ENCODE measurements at places on chromosomes 2 and 18. TPM values are rescaled to one million over a fixed set of nuclear protein-coding genes. Genes with fewer than 3 reads are reported as not detected.
A peak's percentile ranks its signal among the peaks of the same experiment; 100 is the strongest.

DNA sequence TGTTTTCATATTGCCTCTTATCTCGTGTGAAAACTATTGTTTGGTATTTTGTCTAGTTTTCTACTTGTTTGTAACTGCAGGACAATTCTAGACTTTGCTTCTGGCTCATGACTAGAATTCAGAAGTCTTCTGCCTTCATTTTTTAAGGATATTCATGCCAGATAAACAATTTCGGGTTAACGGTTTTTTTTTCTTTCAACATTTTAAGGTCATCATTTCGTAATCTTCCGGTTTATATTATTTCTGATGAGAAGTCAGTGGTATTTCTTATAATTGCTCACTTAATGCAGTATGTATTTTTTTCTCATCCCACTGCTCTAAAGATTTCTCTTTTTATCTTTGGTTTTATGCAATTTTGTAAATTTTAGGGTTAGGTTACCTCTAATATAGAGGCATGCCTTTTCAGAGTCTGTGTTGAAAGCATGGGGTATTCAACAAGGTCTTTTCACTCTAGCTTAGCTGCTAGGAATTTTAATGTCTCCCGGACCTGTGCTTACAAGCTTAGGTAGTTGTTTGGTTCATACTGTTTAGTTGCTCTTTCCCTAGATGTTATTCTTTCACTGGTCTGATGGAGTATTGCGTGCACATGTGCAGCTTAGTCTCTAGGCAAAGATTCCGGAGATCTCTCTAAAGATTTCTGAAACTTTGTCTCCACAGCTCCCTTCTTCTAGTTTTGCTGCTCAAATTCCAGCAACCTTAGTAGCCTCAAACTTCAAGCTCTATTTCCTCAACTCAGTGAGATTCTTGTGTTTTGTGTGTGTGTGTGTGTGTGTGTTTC, 198.1 kb downstream of the MCFD2 start:
- H3K27ac ChIP-seq, result no peak overlapping the region
- no peak for ATAC-seq
- no peak overlapping the region for H3K4me3 ChIP-seq
- H3K36me3 ChIP-seq, result peaks cover 13% of the 10 kb centered on the region
- peaks cover 23% of the 10 kb centered on the region for H3K4me1 ChIP-seq

GRCh38 chr2:240815761-240816583, 4.0 kb downstream of the KIF1A start:
- peaks cover 5% of the 10 kb centered on the region for H3K27me3 ChIP-seq
- no peaks in the 10 kb centered on the region for H3K36me3 ChIP-seq
- no peak for ATAC-seq
- H3K4me3 ChIP-seq, result no peak overlapping the region
- H3K4me1 ChIP-seq, result no peaks in the 10 kb centered on the region
- H3K27ac ChIP-seq, result no peak overlapping the region

DNA sequence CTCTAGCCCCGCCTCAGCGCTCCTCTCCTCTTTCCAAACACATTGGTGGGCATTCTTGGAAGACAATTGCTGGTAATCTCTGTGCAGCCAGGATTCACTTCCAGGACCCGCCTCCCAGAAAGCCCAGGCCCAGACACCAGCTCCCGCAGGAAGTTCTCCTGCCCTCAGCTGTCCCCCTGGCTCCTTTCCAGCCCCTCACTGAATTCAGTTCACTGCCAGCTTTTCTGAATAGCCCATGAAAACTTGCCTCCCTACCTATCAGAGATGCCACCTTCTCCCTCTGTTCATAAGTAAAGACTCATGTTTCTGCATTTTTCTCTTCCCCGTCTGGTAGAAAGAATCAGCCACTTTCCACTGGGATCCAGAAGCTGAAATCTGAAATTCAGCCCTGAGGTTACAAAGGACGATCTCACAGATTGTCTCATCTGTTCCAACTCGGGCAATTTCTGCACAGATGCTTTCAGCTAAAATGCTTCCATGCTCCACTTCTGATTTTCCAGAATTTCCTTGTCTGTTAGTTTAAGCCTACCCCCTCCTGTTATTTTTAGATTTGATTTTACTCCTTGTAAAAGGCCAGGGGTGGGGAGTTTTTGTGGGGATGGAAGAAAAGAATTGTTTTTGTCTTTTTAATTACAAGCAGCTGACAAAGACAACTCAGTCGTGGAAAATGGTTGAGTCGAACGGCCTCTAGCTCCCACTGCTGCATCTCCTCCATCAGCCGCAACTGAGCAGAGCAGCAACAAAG, 98.1 kb downstream of the SP3 start:
- no peaks in the 10 kb centered on the region for H3K36me3 ChIP-seq
- no peak for ATAC-seq
- H3K27ac ChIP-seq, result no peak overlapping the region

DNA sequence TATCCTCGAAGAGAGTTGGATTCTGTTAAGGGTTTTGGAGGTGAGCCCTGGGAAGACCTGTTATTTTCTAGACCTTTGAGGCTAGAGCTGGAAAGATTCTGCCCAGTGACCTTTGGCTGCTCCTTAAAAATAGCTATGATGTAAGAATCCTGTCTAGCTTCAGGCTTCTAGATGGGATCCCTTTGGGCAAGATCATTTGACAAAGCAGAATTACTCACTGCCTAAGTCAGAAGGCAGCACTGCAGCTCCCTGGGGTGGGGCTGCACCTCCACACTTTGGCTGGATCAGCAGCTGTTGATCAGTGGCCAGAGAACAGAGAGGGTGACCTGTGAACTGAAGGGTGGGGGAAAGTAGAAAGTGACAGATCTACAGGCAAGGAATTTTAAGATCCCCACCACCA, 103.8 kb downstream of the ASAP2 start:
- ATAC-seq, result no peak
- no peak overlapping the region for H3K27ac ChIP-seq
- no peak overlapping the region for H3K4me3 ChIP-seq
- H3K27me3 ChIP-seq, result peaks cover 8% of the 10 kb centered on the region
- no peaks in the 10 kb centered on the region for H3K4me1 ChIP-seq

DNA sequence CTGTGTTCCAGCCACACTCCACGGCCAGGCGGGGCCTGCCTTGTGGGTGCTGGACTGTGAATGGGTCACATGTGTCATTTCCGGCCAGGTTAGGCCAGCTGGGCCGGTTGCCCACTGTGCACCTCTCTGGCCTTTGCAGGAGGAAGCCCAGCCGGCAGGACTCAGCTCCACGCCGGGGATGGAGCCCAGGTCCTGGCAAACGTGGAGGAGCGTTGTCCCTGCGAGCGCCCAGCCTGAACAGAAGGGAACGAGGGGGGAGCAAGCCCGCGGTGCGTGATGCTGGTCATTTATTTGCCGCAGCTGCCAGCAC, 152.9 kb downstream of the PXDN start:
- H3K36me3 ChIP-seq, result no peaks in the 10 kb centered on the region
- H3K4me3 ChIP-seq, result no peak overlapping the region
- ATAC-seq, result no peak
- peaks cover 7% of the 10 kb centered on the region for H3K27me3 ChIP-seq
- no peak overlapping the region for H3K27ac ChIP-seq
- no peaks in the 10 kb centered on the region for H3K4me1 ChIP-seq

The CCNT2 gene
- total RNA-seq, result 29.0 TPM

DNA sequence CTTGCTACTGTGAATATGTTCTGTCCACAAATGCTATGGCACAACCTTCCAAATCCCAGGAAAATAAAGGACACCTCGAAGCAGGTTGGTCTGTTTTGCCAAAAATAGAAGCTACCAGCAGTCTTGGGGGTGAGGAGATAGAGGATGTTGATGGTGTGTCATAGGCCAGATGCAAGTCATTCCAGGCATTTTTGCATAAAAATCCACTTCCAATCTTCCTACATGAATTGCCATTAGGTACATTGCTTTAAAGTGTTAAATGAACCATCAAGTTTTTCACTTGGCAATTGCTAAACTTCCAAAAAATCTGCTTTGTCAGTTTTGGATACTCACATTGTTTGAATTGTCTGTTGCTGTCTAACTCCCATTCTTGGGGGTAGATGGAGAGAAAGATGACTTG, 295.4 kb downstream of the MYCN start:
- no peaks in the 10 kb centered on the region for H3K4me1 ChIP-seq
- no peaks in the 10 kb centered on the region for H3K36me3 ChIP-seq
- no peak overlapping the region for H3K27ac ChIP-seq
- peaks cover 3% of the 10 kb centered on the region for H3K27me3 ChIP-seq
- H3K4me3 ChIP-seq, result no peak overlapping the region

The ANKRD53 gene
- total RNA-seq, result 0.56 TPM

DNA sequence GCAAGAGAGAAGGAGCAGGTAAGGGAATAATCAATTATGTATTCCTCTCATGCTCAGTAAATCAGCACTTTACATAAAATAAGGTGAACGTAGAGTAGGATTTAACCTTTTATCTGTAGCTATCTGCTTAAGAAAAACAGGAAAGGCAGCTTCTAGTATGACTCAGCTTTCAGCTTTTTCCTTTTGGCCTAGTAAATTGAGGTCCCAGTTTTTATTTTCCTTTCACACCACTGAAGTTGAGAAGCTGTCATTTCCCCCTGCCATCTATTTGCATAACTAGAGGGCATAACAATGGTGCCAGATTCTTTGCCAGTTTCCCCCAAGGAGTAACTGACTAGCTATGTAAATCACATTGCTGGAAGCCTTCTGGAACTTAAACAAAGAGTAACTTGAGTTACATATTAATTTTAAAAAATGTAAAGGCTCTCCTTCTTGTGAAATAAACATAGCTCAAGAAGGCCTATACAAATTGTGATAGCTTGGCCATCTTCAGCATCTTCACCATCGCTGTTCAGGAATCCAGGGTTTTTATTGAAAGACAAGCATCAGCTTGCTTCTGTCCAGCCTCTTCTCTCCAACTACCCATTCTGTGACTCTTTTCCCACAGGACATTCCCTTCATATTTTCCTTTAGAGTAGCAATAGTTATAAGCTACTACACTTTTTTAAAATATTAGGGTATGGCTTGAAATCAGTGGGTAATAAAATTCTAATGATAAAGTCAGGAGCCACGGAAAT, 97.0 kb downstream of the KYNU start:
- H3K4me1 ChIP-seq, result no peaks in the 10 kb centered on the region
- H3K4me3 ChIP-seq, result no peak overlapping the region
- H3K27me3 ChIP-seq, result no peaks in the 10 kb centered on the region
- no peak overlapping the region for H3K27ac ChIP-seq

The DNAJC5G gene
- total RNA-seq, result not detected

DNA sequence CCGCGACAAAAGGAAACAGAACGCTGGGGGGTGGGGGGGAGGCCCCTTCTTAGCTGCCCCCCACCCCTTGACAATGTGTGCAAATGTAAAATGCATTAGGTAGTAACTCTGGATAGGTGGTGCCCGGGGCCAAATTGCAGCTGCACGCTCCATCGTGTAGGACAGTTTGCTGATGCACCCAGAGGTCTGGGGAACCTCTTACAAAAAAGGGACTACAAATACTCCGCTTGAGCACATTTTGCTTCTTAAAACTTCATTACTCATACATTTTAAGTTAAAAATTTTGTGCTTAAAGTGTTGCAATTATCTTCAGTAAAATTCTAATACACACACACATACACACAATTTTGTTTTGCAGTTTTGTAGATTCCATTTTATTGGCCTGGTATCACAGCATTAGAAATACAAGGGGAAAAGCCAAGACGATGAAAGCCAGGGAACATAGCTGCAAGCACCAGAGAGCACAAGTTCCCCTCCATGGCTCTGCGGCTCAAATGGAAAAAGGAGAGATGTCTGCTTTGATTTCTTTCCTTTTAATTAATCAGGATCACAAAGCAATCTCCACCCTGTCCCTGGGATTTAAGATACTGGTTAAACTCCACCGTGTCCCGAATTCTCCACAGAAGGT, 582.1 kb downstream of the ZEB2 start:
- H3K27ac ChIP-seq, result no peak overlapping the region
- peaks cover 5% of the 10 kb centered on the region for H3K4me1 ChIP-seq
- ATAC-seq, result peak; percentile 18
- no peaks in the 10 kb centered on the region for H3K36me3 ChIP-seq
- H3K27me3 ChIP-seq, result peaks cover 41% of the 10 kb centered on the region

The OSBPL1A gene
- total RNA-seq, result 4.1 TPM

- no peaks in the 10 kb centered on the region for H3K4me1 ChIP-seq
- H3K27me3 ChIP-seq, result peaks cover 7% of the 10 kb centered on the region
- H3K27ac ChIP-seq, result no peak overlapping the region
Observed at GRCh38 chr18:63054901-63055584, 264.5 kb downstream of the BCL2 start.

The PRKAG3 gene
- total RNA-seq, result not detected

GRCh38 chr2:239015901-239016675, 168.2 kb downstream of the TWIST2 start:
- H3K4me1 ChIP-seq, result no peaks in the 10 kb centered on the region
- no peak overlapping the region for H3K27ac ChIP-seq
- H3K27me3 ChIP-seq, result peaks cover 17% of the 10 kb centered on the region
- ATAC-seq, result no peak
- H3K36me3 ChIP-seq, result no peaks in the 10 kb centered on the region

The IL36RN gene
- not detected for total RNA-seq

The LIMS4 gene
- total RNA-seq, result 2.9 TPM

The CFC1 gene
- not detected for total RNA-seq

GRCh38 chr2:225948903-225949302, 549.4 kb downstream of the NYAP2 start:
- no peaks in the 10 kb centered on the region for H3K27me3 ChIP-seq
- no peaks in the 10 kb centered on the region for H3K4me1 ChIP-seq
- H3K27ac ChIP-seq, result no peak overlapping the region
- ATAC-seq, result no peak

DNA sequence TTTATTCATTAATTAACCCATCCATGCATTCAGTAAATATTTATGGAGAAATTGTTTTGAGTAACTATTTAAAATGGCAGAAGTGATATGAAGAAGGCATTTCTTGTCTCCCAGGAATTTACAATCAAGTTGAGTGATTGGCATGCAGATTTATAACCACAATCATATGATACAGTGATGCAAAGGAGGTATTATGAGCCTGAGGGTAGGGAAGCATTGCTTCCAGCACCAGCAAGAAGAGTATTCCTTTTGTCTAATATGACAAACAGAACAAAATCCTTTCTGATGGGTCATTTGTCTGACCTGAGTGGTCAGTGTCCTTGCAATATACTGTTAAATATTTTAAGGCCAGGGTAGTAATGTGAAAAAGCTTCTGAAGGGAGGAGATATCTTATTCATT, 244.2 kb upstream of the RGPD4 start:
- H3K4me3 ChIP-seq, result no peak overlapping the region
- H3K4me1 ChIP-seq, result no peaks in the 10 kb centered on the region
- ATAC-seq, result no peak
- no peak overlapping the region for H3K27ac ChIP-seq

DNA sequence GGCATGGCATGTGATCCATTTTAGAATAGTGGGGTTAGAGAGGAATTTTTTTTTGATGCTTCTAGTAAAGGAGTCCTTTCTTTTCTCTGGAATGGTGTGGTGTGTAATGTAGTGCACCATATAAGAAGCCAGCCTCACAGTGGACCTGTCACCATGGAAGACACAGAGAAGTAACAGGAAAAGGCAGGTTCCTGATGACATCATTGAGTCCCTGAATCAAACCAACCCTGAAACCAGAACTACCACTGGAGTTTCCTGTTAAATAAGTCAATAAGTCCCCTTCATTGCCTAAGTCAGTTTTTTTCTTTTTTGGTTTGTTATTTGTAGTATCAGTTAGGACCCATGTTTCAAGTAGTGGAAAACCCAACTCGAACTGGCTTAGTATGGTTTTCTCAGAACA, 11.9 kb downstream of the ADCYAP1 start:
- no peak for ATAC-seq
- H3K36me3 ChIP-seq, result no peaks in the 10 kb centered on the region
- H3K4me3 ChIP-seq, result no peak overlapping the region
- no peaks in the 10 kb centered on the region for H3K4me1 ChIP-seq

GRCh38 chr2:175627405-175627804, 374.7 kb downstream of the LNPK start:
- H3K27ac ChIP-seq, result no peak overlapping the region
- peaks cover 4% of the 10 kb centered on the region for H3K27me3 ChIP-seq
- H3K4me3 ChIP-seq, result no peak overlapping the region
- H3K4me1 ChIP-seq, result no peaks in the 10 kb centered on the region

GRCh38 chr2:10576456-10576855, 113.3 kb downstream of the NOL10 start:
- H3K4me3 ChIP-seq, result no peak overlapping the region
- H3K27me3 ChIP-seq, result no peaks in the 10 kb centered on the region
- H3K4me1 ChIP-seq, result peaks cover 8% of the 10 kb centered on the region
- no peak overlapping the region for H3K27ac ChIP-seq
- ATAC-seq, result no peak

Data from activated T-helper 17 cell treated with anti-CD3 and anti-CD28 coated beads, Interleukin-2, amount 50 U/mL, for 72 hours (primary cell).